ENCODE measurements at places on chromosomes 16 and 17.

GRCh38 chr16:31131841-31132271 lies 3.7 kb downstream of the PRSS8 start:
- DNase-seq, result no peak

GRCh38 chr16:11094075-11094856 lies 149.9 kb downstream of the CLEC16A start:
- no peak for DNase-seq

GRCh38 chr17:28624148-28624547 lies 10.2 kb upstream of the RSKR start:
- DNase-seq, result no peak

- no peak for DNase-seq
Measured at GRCh38 chr17:69213059-69213813, 15.4 kb downstream of the ABCA10 start.

GRCh38 chr16:24775455-24775854 lies 46.0 kb downstream of the TNRC6A start:
- no peak for DNase-seq

DNA sequence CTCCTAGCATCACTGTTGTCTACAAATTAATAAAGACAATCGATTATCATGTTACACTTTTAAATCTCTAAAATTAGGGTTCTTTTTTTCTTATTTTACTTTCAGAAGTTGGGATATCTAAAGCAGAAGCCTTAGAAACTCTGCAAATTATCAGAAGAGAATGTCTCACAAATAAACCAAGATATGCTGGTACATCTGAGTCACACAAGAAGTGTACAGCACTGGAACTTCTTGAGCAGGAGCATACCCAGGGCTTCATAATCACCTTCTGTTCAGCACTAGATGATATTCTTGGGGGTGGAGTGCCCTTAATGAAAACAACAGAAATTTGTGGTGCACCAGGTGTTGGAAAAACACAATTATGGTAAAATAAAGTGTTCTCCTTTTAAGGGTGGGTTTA lies 2.4 kb downstream of the RAD51C start:
- DNase-seq, result no peak

- no peak for DNase-seq
Measured at GRCh38 chr17:34369571-34369970, 6.5 kb upstream of the CCL1 start.

GRCh38 chr16:84739349-84740124 lies 39.7 kb downstream of the USP10 start:
- DNase-seq, result no peak

DNA sequence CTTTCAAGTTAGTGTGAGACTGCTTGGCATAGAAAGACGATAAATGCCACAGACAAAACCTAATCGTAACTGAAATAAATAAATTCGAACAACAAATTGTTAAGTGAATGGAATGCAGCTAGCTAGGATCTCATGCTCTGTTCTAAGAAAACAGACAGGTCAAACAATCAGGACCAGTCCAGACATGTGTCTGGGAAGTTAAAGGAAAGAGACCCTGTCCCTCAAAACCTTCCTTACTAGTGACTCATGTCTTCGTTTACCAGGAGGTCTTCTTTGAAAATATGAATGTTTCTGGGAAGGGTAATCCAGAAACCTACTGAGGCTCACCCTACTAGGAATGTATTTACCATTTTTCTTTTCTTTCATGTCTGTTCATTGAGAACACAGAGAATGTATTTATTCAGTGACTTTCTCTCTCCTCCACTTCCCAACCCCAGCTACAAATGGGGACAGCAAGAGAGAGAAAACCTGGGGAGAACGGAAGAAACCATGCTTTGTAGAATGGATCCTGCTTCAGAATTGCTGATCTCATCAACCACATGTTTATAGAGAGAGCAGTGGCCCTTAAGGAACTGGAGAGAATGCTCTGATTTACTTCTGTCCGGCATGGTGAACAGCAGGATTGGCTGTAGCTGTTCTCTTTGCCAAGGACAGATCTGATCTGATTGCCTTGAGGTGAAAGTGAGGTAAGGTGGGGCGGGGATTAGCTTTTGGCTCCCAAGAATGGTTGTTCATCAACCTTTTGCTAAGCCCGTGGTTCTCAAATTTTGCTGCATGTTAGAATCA lies 39.4 kb upstream of the DHX8 start:
- DNase-seq, result no peak

DNA sequence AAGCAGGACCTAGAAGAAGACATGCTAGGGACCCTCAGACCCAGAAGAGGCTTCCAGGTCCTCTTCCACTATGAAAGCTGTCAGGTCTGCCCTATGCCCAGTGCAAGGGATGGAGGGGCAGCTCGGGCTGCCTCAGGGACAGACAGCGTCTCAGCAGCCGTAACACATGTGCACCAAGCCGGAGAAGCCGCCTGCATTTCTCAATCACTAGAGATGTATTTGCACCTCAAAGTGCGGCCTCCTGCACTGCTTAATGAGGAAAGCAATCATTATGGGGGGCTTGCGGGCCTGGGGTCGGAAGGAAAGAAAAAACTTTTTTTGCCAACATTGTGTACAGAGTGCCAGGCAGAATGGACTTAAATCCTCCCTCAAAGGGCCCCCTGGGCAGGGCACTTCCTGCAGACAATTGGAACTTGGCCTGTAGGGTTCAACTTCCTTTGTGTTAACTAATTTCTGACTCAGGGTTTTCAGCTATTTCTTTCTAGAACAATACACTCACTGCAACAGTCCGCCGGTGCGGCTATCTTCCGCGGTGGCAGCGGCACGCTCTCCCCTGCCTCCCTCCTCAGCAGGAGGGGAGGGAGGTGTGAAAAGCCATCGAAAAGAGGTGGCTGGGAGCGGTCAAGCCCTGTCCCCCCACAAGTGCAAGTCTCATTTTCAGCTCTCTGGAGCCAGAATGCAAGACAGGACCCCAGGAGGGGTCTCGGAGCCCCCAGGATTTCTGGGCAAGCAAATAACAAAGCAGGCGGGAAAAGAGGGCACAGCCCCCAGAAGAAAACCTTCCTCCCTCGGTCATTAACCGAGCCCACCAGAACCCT lies 101.2 kb downstream of the ZNF423 start:
- no peak for DNase-seq

DNA sequence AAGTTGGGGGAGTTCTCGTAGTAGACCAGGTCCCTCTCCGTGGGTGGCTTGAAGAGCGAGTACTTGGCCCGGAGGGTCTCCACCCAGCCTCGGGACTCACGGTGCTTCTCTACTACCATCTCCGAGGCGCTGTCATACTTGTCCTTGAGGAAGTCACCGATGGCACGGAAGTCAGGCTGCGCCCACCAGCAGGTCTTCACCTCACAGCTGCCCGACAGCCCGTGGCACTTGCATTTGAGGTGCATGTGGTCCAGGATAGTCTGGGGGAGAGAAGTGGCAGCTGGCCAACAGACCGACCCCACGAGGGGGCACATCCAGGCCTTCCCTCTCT lies 50.0 kb downstream of the WNT3 start:
- no peak for DNase-seq

DNA sequence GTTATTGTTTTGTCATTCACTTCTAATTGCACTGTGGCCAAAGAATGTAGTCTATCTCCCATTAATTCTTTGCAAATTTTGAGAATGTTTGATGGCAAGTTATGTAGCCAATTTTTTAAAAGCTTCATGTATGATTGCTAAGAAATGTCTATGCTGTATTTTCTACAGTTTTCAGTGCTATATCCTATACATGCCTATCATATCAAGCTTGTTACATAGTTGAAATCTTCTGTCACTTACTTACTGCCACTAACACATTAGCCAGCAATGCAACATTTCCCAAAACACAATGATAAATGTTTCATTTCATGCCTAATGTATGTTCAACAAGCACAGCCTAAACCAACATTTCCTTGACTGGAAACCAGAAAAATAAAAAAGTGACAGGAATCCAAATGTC lies 292.4 kb upstream of the AXIN2 start:
- DNase-seq, result no peak

DNA sequence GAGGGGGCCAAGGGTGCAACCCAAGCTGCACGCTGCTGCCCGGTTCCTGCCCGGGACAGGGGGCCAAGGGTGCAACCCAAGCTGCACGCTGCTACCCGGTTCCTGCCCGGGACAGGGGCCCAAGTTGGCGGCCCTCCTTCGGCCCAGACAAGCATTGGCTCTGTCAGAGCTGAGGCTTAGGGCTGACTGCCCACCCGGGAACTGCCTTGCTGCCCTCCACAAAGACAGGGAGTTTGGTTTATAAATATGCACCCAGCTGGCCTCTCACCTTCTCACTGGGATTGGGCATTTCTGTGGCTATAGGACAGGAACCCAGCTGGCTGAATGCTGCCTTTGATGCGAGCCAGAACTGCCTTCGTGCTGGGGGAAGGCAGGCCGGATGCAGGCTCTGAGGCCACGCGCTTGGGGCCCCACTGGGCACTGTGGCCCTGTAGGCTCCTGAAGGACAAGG lies 105.7 kb downstream of the IRX5 start:
- no peak for DNase-seq

DNA sequence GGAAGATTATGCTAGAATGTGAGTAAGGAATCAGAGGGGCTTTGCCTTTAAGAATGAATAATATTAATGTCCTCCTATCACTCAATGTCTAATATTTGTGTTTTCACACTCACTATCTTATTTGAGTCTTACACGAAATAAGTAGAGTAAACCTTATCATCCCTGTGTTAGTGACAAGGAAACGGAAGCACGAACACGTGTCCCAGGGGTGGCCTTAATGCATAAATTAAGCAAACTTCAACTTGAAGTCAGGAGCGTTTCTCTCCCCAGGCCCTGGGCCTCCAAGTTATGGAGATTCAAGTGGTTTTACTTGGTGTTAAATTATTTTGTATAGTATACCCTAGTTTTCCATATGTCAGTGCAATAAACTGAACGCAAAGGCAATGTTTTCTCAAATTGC lies 96.0 kb downstream of the WDR59 start:
- no peak for DNase-seq

DNA sequence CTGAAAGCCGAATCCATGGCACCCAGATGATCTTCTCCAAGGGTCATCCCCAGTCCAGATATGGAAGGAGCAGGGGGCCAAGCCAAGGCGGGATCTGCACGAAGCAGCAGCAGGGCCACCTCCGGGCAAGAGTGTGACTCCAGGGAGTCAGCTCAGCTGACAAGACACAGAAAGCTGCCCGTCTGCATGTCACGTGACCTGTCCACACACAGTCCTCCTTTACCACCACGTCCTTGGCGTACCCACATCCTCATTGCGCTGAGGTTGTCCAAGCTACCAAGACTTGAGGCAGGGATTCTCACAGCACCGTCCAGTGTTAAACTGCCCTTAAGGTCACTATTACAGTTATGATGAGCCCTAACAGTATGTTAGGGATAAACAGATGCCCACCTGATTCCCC lies 11.3 kb upstream of the CYTH1 start:
- no peak for DNase-seq

DNA sequence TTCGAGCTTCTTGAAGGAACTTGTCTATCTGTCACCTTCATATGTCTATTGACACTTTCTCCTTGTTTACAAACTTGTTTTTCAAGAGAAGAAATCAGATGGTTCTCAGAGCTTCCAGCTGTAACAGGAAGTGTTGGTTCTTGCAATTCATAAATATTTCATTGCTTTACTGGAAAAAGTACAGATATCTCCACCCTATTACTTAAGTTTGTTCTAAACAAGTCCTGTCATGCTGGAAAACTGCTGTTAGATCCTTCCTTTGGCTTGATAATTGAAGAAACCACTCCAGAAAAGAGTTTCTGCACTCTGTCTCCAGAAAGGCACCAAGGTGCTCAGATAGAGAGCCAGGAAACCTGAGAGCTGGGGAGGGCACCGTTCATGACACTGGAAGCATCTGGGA lies 181.6 kb downstream of the DNAH9 start:
- no peak for DNase-seq

- no peak for DNase-seq
Measured at GRCh38 chr16:83205896-83206295, 579.1 kb downstream of the CDH13 start.

DNA sequence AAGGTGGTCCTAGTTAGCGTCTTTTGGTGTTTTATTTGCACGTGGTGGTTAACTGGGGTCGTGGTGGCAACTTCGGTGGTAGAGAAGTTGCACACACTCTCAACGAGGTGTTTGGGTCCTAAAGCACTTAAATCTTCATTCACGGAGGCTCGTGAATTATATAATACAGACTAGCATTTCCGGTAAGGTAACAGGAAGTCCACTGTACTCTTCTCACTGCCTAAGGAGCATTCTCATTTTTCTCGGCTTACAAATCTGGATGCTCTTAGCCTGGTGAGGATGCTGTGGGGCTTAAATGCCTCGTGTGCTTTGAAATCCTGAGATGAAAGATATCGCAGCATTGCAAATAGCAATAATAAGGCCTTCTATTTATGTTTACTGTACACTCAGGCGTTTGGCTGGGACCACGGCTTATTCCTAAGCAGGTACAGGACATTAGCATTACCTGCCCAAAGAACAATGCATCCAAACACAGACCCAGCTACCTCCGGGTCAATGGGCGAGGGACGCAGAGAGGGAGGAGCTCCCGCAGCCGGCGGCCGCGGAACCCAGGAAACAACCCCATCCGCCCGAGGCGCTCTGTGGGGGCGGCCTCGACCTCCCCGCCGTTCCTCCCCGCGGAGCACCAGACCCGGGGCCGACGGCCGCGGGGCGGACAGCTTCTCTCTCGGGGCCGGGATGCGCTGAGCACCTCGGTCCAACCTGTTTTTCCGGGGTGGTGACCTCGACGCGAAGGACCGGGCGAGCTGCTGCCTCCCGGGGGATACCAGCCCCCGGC lies 856 bp downstream of the DNAJA2 start:
- DNase-seq, result no peak

- no peak for DNase-seq
Measured at GRCh38 chr17:36808180-36808661, 129.1 kb upstream of the LHX1 start.

DNA sequence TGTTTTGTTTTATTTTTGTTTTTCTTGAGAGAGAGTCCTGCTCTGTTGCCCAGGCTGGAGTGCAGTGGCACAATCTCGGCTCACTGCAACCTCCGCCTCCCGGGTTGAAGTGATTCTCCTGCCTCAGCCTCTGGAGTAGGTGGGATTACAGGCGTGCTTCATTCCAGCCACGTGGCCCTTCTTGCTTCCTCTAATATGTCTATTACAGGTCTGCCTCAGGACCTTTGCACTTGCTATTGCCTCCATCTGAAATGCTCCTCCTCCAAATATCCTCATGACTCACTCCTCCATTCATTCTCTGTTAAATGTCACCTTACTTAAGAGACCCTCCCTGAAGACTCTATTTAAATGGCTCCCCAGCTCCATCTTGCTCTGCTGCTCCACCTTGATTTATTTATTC lies 39.0 kb downstream of the LYRM9 start:
- DNase-seq, result no peak

DNA sequence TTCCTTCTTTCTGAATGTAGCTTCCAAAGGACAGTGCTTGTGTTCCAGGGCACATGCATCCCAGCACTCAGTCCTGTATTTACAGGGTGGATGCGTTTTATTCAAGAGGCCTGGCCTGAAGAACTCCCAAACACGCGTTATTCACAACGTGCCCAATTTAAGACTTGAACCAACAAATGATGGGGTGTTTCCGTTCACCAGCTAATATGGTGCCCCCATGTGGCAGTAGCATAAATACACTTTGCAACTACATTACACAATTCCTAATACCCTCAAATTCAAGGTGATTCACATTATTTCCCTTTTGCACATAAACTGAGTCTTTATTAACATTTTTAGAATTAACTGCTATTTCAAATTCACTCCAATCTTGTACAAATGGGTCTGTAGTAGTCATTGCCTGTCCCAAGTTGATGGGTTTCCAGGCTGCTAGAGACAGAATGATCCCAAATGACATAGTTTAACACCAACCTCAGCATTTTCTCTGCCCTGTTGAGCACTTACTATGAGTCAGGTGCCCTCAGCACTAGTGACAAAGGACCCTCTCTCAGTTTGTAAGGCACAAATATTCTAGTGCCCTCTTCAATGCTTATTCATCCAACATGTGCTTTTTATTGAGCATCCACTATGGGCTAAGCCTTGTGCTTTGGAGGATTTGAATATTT lies 26.9 kb downstream of the HSD17B2 start:
- DNase-seq, result no peak

Data from esophagus muscularis mucosa (tissue), 4 donors.